Pancreas (tissue), 10 donors: ENCODE measurements at places on chromosomes 4 and X. TPM values are rescaled to one million over a fixed set of nuclear protein-coding genes. Genes with fewer than 3 reads are reported as not detected.
A peak's percentile ranks its signal among the peaks of the same experiment; 100 is the strongest.

Gene POU4F2
- not detected for total RNA-seq

Gene ADH6
- total RNA-seq = 0.49 TPM

DNA sequence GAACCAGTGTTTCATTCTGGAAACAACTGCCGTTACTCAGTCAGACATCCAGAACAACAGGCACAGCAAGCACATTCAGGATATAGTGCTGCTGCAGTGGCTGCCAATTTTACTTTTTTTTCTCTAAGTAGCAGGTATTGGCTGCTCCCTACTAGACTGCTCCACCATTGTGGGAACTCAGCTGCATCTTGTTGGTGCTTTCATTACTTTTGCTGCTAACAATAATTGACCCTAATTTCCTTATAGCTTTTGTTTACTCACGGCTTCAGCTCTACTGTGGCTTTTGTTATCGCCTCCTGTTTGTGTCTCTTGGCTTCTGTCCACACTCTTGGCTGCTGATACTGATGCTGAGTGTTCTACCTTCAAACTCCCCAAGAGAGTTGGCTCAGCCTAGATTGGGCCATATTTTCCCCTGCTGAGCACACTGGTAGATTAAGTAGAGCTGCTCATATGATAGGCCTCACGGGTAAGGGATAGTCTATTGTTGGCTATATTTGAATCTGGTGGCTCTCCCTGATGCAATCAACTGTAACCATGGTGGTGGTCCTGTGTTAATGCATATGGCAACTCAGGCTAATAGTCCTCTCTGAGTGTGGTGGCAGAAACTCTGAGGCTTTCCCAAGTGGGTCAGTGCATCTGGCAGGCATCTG is 44.5 kb upstream of the IL2 start:
- H3K4me1 ChIP-seq = no peaks in the 10 kb centered on the region
- H3K4me3 ChIP-seq = no peak overlapping the region
- H3K36me3 ChIP-seq = no peaks in the 10 kb centered on the region
- no peaks in the 10 kb centered on the region for H3K27me3 ChIP-seq
- no peak overlapping the region for H3K27ac ChIP-seq
- DNase-seq = peak; percentile 10

- H3K4me3 ChIP-seq = peak within 1 kb of the TSS; percentile 81
- H3K4me1 ChIP-seq = no peaks in the 10 kb centered on the region
- H3K27me3 ChIP-seq = no peaks in the 10 kb centered on the region
- H3K36me3 ChIP-seq = no peaks in the 10 kb centered on the region
- peak within 1 kb of the TSS; percentile 74 for H3K27ac ChIP-seq
- peak; percentile 85 for DNase-seq
Observed at GRCh38 chr4:150078041-150078578, at the start of gene DCLK2. TSS of gene DCLK2 (plus strand) at chr4:150078445. CDS start at chr4:150079028, 583 bp downstream.

Gene NAP1L3
- total RNA-seq = 1.6 TPM

Gene SYNPO2
- total RNA-seq = 2.2 TPM

Gene CT45A2
- total RNA-seq = not detected

Gene CTBP1
- 91.5 TPM for total RNA-seq

GRCh38 chrX:32480019-32480418 is 731.3 kb downstream of the DMD start:
- H3K36me3 ChIP-seq = no peaks in the 10 kb centered on the region
- no peaks in the 10 kb centered on the region for H3K27me3 ChIP-seq
- H3K27ac ChIP-seq = no peak overlapping the region
- DNase-seq = no peak
- no peak overlapping the region for H3K4me3 ChIP-seq

GRCh38 chr4:140466146-140466545 is 31.9 kb downstream of the MGAT4D start:
- H3K4me1 ChIP-seq = no peaks in the 10 kb centered on the region
- no peak overlapping the region for H3K4me3 ChIP-seq
- H3K36me3 ChIP-seq = no peaks in the 10 kb centered on the region
- H3K27ac ChIP-seq = no peak overlapping the region
- no peak for DNase-seq
- no peaks in the 10 kb centered on the region for H3K27me3 ChIP-seq

Gene HELT
- not detected for total RNA-seq

- no peak for DNase-seq
- H3K4me1 ChIP-seq = no peaks in the 10 kb centered on the region
- no peak overlapping the region for H3K27ac ChIP-seq
- H3K27me3 ChIP-seq = no peaks in the 10 kb centered on the region
- H3K36me3 ChIP-seq = no peaks in the 10 kb centered on the region
Observed at GRCh38 chr4:109313168-109314133, 11.0 kb upstream of the COL25A1 start.

GRCh38 chrX:152044383-152044782 is 69.9 kb upstream of the GABRE start:
- no peak overlapping the region for H3K27ac ChIP-seq
- H3K27me3 ChIP-seq = peaks cover 3% of the 10 kb centered on the region
- H3K4me3 ChIP-seq = no peak overlapping the region
- no peak for DNase-seq
- no peaks in the 10 kb centered on the region for H3K36me3 ChIP-seq
- H3K4me1 ChIP-seq = no peaks in the 10 kb centered on the region

DNA sequence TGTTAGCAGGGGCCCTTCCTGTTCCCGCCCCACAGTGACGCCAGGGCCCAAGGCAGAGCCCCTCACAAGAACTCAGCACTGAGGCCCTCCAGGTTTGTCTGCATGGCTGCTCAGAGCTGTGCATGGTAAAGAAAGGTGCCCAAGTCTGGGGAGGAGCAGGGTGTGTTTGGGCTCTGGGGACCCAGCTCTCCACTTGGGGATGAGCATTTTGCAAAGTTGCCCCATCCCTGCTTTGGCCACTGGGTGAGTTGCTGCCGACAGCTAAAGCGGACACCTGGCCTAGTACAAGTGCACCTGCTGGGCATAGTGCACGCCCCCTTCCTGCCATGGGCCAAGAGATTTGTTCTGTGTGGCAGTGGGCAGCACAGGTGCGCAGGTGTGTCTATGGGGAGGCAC is 2.0 kb upstream of the MXD4 start:
- H3K36me3 ChIP-seq = no peaks in the 10 kb centered on the region
- DNase-seq = no peak
- H3K4me3 ChIP-seq = no peak overlapping the region
- peaks cover 12% of the 10 kb centered on the region for H3K4me1 ChIP-seq
- H3K27ac ChIP-seq = no peak overlapping the region

- H3K27me3 ChIP-seq = no peaks in the 10 kb centered on the region
- no peak for DNase-seq
- H3K4me3 ChIP-seq = no peak overlapping the region
- no peaks in the 10 kb centered on the region for H3K4me1 ChIP-seq
- H3K27ac ChIP-seq = no peak overlapping the region
- H3K36me3 ChIP-seq = no peaks in the 10 kb centered on the region
Observed at GRCh38 chrX:148204195-148204594, 223.1 kb downstream of the FMR1NB start.

DNA sequence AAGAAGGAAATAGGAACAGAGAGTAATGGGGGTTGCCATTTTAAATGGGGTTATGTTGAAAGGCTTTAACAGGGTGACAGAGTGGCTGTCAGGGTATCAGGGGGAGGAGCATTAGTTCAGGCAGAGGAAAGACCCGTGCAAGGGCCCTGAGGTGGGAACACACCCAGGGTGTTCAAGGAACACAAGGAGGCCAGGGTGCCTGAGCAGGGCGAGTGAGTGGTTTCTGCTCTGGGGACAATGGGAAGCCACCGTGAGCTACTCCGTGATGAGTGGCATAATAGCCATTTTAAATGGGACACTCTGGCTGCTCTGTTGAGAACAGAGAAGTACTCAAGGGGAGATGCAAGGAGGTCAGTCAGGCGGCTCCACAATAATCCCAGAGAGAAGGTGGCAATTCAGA is 4.5 kb downstream of the EVC2 start:
- H3K4me3 ChIP-seq = no peak overlapping the region
- DNase-seq = no peak
- no peaks in the 10 kb centered on the region for H3K27me3 ChIP-seq
- H3K27ac ChIP-seq = no peak overlapping the region
- H3K36me3 ChIP-seq = no peaks in the 10 kb centered on the region
